Stimulated activated CD4-positive, alpha-beta T cell treated with anti-CD3 and anti-CD28 coated beads, Interleukin-1b, Interleukin-23, amount 100 ng/mL, for 1 hour (primary cell): ENCODE measurements at places on chromosomes 4 and X.

DNA sequence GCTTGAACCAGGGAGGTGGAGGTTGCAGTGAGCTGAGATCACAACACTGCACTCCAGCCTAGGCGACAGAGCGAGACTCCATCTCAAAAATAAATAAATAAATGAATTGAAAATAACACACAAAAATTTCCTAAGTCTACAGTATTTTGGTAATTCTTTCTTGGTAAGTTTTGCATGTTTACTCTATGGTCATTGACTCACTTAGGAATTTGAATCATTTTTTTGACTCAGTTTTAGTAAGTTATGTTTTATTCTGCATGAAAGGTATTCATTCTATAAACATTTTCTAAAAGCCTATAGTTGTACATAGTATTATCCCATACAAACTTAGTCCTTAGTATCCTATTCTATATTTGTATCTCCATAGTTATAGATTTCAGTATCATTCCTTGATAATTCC, 772.9 kb upstream of the SLIT2 start:
- no peak for DNase-seq

GRCh38 chrX:152445926-152446325, 5.2 kb downstream of the GABRA3 start:
- no peak for DNase-seq

- peak; percentile 19 for DNase-seq
Observed at GRCh38 chrX:13506574-13506973, 62.8 kb upstream of the EGFL6 start.

DNA sequence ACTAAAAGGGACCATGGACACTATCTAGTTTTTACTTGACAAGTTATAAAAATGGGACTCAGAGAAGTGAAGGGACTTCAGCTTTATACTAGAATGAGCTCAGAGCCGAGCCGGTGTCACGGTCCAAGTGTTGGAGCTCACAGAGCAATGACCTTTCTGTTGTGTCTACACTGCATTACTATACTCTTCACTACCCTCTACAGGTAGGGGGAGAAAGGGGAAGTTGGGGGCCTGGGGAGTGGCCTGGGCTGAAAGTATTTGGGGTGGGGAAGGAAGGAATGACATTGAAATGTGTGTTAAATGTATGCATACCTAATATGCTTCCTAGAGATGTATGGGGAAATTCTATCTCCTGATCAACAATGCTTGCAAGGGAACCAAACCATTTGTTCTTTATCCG, 48.8 kb upstream of the HHIP start:
- DNase-seq, result no peak

- no peak for DNase-seq
Observed at GRCh38 chr4:188971125-188971524, 831.9 kb downstream of the TRIML1 start.

GRCh38 chr4:20839957-20840356, 139.7 kb downstream of the PACRGL start:
- no peak for DNase-seq

GRCh38 chr4:24607334-24607733, 23.0 kb upstream of the DHX15 start:
- no peak for DNase-seq

- DNase-seq, result no peak
Observed at GRCh38 chr4:182680234-182680653, 236.9 kb downstream of the DCTD start.

GRCh38 chrX:20373063-20373462, 106.4 kb upstream of the RPS6KA3 start:
- DNase-seq, result no peak

GRCh38 chr4:165879641-165880040, 6.6 kb downstream of the TLL1 start:
- no peak for DNase-seq

DNA sequence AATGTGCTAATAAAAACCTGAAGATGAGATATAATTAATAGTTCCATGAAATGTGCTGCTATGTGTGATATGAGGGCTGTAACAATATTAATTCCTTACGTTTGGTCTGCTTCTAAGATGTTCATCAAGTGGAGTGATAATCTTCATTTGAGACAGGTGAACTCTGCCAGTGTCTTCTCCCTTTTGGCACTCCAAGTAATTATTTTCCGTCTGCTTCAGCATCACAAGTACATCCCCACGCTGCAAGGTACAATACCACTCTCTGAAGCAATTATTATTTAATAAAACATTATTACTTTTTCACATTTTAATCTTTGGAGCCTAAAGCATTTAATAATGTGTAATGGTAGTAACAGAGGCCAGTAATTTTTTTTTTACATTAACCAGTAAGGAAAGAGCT, 44.4 kb downstream of the RPS3A start:
- DNase-seq, result no peak

- no peak for DNase-seq
Observed at GRCh38 chr4:117610706-117611308, 423.5 kb upstream of the NDST3 start.

DNA sequence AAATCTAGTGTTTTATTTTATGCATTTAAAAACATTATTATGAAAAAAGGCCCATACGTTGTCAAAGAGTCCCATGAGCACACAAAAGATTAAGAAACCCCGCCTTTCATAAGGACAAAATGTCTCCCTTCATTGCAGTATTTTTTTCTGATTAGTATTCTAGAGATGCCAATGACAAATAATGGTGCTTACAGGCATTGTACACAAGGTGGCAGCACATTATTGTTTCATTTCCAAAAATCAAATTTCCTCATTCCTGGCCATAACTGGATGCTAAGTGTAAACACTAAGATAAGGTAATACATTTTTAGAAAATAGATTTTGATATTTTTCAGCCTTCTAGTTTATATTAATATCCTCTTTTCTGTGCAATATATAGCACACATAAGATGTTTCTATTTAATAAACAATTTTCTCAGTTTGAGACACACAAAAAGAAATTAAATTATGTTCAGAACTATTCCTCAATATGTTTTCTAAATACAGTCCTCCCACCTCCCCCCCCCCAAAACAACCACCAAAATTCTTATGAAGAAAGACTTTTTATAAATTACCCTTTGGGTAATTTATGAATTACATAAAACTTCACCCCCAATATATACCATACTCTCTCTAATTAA, 47.7 kb downstream of the TIGD2 start:
- no peak for DNase-seq

DNA sequence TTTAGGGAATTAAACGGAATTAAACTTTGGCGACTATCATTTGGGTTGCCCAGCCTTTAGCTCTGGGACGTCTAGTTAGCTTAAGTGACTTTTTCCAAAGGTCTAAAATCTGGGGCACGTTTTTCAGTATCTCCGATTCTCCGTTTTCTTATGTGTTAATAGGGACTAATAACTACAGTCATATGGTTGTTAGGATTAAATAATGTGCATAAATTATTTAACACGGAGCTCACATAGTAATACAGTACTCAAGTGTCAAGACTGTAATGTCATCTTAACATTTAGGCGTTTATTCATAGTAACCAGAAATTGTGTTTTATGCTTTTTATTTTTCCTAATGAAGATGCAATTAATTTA, 466 bp upstream of the CCNA2 start:
- no peak for DNase-seq

DNA sequence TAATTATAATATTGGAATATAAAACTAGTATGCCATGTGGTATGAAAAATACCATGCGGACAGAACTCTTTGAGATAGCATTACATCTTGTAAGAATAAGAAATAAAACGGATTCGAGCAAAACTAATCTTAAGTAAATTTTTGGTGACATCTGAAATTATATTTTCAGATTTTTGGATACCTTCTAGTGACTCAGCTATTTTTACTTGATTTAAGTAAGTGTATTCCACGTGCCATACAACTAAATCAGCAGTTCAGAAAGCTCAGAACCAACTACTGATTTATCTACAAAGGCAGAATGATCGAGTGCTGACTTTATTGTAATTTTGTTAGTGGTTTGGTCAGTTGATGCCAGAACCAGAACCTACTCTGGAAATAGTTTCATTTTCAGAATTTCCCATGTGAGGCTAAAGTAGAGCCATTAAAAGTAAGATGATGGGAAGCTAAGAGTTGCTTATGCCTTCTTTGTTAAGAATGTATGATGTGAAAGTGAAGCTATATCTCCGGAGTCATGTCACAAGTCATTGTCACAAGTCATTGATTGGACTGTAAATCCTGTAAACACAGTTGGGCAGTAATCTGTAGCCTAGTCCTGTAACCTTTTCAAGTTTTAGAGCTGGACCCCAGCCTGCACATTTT, 4.0 kb downstream of the ING2 start:
- DNase-seq, result no peak

DNA sequence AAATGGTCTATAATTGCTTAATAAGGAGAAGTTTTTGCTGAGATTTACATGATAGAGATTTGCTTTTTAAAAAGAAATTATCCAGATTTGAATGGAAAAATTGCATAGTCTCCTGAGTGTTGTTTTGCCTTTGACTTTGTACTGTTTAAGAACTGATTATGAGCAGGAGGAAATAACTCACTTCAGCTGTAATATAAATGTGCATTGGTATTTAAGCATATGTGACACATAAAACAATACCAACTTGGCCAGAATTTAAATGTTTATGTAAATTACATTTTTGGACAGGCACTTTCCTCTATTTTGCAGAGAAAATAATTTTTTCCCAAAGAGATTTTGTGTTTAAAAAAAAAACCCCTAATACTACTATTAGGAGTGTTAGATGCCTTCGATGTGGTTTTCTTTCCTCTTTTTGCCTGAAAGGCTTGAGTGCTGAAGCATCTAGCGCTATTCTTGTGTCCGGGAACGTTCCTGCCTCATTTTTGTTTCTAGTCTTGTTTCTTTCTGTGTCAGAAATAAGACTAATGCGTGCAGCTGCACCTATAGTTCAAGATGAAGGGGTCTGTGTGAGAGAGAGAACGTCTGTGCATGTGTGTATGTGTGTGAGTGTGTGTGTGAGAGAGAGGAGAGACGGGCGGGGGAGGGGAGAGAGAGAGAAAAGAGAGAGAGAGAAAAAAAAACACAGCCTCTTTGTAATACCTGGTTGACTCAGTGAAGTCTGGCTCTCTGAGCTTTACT, 60.8 kb downstream of the TBL1X start:
- no peak for DNase-seq

DNA sequence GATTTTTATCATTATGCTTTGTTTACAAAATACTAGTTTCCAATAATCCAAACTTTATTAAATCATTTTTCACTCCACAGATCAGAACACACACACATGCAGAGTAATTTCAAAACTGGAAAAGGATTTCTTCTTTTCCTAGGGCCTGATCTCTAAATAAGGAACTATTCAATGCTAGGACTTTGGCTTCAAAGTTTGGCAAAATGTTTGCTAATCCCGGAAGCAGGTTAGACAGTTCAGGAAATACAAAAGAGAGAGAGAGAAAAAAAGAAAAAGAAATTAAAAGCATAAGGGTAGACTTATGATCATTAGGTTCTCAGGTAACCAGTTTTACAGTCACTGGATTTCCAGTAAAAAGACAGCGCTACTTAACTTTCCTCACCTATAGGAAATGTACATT, 211.0 kb downstream of the DCLK2 start:
- DNase-seq, result no peak

DNA sequence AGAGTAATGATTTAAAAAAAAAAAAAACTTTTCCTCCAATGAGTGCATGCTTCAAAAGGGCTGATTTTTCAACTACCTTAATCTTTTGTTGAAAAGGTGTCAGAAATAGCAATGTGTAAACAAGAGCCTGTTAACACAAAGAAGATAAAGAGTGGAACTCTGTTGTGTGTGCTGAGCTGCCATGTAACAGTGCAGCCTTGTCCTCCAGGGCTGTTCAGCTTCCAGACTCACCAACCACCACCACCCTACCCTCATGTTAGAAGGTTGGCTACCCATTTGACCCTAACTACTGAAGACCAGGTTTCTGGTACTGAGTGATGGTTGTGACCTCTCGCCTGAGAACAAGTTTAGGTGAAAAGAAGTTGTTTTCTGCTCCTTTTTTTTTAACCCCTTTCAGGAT, 222.8 kb upstream of the TEX13C start:
- DNase-seq, result no peak

DNA sequence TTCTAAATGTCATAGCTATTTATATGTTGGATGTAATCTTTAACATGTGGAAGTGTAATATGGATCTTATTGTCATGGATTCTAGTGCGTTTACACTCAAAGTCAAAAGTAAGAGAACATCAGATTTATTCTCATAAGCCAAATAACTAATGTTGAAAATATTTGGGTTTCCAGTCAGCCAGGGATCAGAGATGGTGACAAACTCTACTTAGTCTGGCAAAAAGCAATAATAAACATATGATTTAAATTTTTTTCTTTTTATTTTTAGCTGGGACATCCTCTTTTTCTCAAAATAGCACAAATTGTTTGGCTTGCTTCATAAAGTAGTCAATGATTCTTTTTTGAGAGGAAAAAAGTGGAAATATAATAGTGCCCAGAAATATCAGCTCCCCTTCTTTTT, 392.3 kb downstream of the ARHGAP24 start:
- no peak for DNase-seq

DNA sequence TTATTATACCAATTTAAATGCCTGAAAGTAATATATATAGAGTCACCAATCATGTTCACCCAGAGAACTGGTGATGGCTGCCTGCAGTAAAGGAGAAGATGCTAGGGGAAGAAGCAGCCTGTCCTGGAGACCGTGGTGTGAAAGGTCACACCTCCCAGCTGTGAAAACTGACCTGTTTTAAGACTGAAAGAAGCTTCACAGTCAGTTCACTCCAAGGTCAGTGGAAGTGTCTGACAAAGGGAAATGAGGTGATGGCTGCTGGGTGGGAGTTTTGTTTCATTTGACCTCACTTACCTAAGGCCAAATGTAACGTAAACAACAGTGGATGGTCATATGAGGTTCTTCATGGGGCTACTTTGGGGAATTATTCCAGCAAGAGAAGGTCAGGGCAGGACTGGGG, 352.1 kb upstream of the GATB start:
- no peak for DNase-seq

- DNase-seq, result no peak
Observed at GRCh38 chr4:100870940-100871772, 353.3 kb upstream of the EMCN start.

DNA sequence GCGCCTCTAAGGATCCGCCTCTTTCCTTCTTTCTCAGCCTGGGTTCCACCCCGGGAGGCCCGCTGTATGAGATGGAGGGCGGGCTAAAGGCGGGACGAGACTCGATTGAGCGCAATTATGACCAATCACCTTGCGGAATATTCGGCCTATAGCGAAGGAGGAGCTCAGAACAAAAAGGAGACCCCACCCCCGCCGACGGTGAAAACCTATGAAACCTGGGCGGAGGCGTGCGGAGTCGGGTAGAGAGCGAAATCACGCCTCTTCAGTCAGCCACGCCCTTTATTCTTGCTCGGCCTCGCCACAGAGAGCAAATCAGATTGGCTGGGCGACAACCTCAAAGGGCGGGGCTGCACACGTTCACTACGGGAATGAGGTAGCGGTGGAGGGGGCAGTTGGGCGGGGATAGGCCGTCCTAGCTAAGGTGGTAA, 615 bp upstream of the CDK16 start:
- DNase-seq, result peak; percentile 91

DNA sequence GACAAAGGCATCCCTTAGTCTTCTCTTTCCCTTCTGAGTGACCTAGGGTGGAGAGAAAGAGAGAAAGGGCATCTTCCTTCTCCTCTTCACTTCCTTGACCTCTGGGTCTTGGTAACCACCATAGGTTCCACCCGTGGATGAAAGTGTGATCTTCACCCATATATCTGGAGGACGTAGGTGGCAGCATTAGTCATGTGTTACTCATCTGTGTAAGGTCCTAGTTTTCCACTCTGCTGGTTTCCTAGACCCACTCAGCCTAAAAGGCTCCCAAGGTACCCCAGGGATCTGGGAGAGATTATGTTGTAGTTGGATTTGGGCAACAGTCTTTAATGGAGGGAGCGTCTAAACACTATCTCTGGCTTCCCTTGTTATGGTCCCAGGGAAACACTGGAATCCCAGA, 45.5 kb upstream of the RAB9B start:
- DNase-seq, result no peak

GRCh38 chr4:169205075-169205743, 65.5 kb downstream of the SH3RF1 start:
- no peak for DNase-seq
